NCI-H748 treated with DMSO at 0.1 percent for 48 hours (cell line): ENCODE measurements at places on chromosomes 11 and 22.

DNA sequence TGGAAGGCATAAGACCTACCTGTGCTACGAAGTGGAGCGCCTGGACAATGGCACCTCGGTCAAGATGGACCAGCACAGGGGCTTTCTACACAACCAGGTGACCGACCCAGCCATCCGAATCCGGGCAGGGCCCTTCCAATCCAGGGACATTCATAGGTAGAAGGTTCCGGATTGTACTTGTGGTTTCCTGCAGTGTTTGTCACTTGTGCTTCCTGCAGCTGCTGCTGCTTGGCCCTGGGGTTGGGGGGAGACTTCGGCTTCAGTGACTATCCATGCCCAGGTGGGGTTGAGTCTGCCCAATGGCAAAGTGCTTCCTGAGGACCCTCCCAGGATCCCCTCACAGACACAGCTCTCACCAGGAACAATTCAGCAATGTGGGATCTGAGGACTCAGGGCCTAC is 2.2 kb downstream of the APOBEC3A start:
- DNase-seq = no peak

DNA sequence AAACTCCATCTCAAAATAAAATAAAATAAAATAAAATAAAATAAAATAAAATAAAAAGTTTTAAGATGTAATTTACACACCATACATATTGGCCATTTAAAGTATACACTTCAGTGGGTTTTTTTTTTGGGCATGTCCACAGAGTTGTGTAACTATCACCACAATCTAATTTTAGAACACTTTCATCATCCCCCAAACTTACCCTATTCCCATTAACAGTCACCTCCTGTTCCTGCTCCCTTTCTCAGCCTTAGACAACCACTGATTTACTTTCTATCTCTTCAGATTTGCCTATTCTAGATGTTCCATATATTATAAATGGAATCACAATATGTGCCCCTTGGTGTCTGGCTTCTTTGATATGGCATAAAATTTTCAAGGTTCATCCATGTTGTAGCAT is 4.6 kb upstream of the ACER3 start:
- no peak for DNase-seq

GRCh38 chr22:38510416-38510970 is 4.4 kb upstream of the DDX17 start:
- DNase-seq = no peak

GRCh38 chr11:32154275-32154674 is 63.4 kb downstream of the RCN1 start:
- DNase-seq = no peak

GRCh38 chr11:105553025-105553424 is 56.8 kb upstream of the GRIA4 start:
- DNase-seq = no peak

GRCh38 chr22:46695346-46696228 is 42.5 kb downstream of the CERK start:
- DNase-seq = no peak
